ENCODE measurements at places on chromosomes 16 and 17.

GRCh38 chr17:12178644-12179330 lies 158.1 kb downstream of the MAP2K4 start:
- DNase-seq: no peak

DNA sequence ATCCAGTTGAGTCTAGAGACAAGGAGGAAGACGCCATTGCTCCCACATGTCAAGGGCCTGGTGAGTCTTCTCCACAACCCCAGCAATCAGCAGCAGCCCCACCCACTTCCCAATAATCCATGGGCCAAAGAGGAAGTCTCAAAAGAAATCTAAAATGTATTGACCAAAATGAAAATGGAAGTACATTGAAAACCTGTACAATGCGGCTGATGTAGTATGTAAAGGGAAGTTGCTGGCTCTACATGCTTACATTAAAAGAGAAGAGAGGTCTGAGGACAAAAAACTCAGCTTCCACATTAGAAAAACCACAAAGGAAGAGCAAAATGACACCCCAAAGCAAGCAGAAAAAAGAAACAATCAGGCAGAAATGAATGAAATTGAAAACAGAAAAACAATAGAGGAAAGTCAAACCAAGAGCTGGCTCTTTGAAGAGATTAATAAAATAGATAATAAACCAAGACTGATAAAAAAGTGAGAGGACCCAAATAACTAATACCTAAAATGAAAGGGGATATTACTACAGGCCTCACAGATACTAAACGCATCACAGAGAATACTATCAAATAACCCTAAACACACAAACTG lies 100.6 kb upstream of the METRNL start:
- DNase-seq: no peak

DNA sequence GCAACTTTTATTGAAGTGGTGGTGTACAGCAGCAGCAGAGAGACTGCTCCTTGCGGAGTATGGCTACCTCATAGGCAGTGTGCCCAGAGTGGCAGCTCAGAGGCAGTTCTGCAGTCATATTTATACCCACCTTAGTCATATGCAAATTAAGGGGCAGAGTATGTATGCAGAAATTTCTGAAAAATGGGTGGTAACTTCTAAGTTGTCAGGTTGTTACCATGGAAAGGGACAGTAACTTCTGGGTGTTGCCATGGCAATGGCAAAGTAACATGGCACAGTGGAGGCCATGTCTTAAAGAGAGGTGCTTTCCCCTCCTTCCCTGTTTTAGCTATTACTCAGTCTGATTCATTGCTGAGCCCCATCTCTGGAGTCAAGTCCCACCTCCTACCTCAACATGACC lies 53.4 kb downstream of the MEOX1 start:
- DNase-seq: no peak

DNA sequence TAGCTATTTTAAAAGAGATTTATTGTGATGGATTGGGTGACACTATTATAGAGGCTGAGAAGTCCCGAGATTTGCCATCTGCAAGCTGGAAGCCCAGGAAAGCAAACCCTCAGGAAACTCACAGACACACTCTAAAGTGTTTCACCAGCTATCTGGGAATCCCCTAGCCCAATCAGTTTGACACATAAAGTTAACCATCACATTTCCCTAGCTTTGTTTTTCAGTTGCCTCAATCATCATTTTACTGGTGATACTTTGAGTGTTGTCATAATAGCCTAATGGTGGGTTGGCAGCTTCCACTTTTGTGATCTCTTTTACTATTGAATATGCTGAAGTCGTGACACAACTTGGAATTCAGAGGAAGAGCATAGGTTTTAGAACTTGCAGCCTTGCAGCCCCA lies 1.8 kb downstream of the SGF29 start:
- DNase-seq: no peak

GRCh38 chr17:77151186-77151585 lies 10.4 kb downstream of the SEC14L1 start:
- DNase-seq: no peak

DNA sequence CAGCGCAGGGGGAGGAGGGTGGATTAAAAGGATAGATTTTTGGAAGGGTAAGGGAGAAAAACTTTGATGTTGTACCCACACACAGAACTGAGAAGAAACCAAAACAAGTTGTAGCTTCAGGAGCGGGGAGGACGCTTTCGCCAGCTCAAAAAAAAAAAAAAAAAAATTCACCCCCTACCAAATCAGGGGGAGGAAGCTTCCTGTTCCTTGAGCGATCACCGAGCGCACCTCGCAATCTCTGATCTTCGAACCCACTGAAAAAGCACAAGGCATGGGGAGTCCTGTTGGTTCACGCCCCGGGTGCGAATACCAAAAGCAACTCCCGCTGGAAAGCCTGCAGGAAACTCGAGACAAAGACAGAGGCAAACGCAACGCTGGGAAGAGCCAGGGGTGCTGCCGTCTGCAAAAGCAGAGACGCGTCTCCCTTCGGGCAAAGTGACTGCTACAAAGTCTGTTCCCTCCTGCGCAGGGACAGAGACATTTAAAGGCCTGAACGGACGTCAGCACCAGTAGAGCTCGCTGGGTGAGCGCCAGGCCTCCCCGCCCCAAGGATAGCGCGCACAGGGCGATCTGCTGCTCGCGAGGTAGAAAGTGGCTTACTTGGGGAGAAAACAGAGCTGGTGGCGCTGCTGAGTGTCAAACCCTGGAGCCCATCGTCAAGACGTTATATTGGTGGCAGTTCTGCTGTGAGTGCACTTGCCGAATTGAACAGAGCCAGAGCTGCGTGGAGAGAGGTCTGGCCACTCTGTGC lies 190.4 kb downstream of the USP22 start:
- DNase-seq: peak; percentile 30

DNA sequence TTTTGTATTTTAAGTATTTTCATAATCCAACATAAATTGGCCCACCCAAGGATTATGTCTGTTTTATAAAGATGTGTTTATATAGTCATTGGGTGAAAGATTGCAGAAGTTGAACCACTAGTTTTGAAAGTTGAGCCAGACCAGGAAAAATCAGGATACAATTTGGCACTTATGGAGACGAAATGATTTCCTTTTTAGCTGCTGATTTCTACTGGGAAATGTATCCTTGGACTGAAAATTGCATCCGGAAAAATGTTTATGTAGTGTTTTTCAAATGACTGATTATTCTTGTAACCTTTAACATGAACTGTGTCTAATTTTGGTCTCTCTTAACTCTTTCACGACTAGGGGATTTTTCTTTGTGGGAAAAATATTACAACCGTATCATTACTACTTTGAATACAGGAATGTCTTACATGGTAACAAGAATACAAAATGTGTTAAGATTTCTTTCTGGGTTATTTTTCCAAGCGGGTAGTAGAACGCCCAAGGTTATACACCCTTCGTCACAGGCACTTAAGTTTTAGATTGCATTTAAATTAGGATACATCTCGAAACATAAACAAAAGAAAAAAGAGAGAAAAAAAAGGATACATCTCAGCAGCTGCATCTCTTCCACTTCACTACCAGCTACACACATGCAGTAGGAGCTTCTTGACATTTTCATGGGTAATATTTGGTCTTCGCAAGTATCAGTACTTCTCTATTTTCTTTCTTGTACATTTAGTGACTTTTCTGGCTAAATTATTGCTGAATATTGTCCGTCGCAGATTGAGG lies 273.0 kb upstream of the TBX2 start:
- DNase-seq: no peak

GRCh38 chr16:5738586-5738985 lies 641.0 kb upstream of the EEF2KMT start:
- no peak for DNase-seq

DNA sequence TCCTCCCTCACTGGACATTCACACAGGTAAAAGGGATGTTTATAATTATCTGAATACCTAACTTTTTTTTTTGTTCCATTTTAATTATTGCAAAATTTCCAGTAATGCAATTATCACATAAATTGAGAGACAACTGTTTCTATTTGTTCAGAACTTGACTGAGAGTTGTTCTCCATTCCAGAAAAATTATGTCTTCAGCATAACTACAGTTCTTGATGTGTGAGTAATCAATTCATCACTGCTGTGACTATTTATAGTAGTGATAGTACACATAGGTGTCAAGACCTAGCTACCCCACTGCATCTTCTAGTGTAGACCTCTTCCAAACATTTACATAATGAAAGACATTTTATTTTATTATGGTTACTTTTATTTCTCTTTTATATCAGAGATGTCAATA lies 5.8 kb upstream of the TNRC6A start:
- DNase-seq: no peak

DNA sequence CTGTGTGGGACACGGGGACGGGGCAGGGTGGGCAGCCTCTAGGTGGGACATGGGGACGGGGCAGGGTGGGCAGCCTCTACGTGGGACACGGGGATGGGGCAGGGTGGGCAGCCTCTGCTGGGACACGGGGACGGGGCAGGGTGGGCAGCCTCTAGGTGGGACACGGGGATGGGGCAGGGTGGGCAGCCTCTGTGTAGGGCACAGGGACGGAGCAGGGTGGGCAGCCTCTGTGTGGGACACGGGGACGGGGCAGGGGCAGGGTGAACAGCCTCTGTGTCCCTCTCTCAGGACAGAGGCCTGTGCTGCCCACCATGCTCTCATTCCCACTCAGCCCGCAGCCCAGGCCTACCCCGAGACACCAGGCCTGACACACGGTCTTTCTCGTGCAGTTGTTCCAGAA lies 16.9 kb upstream of the MRPL38 start:
- DNase-seq: no peak

- no peak for DNase-seq
These were observed 6.6 kb downstream of the RNF40 start for GRCh38 chr16:30768583-30769181.

DNA sequence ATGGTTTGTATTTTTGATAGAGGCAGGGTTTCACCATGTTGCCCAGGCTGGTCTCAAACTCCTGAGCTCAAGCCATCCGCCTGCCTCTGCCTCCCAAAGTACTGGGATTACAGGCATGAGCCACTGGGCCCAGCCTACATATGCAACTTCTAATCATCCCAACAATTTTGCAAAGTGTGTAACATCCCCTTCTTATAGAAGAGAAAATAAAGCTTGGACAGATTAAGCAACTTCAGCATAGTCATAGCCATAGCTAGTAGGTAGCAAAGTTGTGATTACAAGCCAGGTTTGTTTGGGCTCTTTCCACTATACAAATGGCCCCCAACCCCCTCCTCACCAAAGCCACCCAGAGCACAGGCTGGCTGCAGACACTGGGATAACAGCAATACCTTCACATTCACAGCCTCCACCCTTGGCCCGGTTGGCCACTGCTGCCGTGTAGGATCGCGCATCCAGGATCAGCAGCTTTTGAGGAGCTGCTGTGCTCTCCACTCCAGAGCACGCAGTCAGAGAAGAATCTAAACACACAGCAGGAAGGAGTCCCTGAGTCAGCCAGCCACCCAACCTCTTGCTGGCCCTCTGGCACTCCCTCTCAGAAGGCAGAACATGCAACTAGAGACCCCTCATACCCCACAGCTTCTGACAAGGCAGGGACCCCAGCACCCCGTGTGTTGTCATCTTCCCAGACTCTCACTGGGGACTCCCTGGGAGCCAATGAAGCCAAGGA lies 7.9 kb downstream of the MTMR4 start:
- no peak for DNase-seq

GRCh38 chr17:50458270-50458669 lies 10.4 kb downstream of the CHAD start:
- no peak for DNase-seq

GRCh38 chr17:78383725-78384471 lies 5.4 kb downstream of the PGS1 start:
- DNase-seq: no peak

DNA sequence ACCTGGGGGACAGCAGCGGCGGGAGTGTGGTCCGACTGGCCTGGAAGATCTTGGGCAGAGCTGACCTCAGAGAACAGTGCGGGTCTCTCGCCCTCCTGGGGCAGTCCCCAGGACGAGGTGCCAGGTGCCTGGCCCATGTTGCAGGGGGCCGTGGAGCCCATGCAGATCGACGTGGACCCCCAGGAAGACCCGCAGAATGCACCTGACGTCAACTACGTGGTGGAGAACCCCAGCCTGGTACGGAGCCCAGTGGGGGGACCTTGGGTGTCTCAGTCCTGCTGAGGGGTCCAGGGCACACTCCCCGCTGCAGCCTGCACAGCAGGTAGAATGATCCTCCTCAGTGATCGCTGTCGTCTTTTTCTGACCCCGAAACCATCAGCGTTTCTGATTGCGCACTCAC lies 1.4 kb downstream of the GPS1 start:
- no peak for DNase-seq

Data from NCI-H1436 treated with DMSO at 0.1 percent for 48 hours (cell line).